T1000 (cell line): ENCODE measurements at places on chromosomes 5 and 9.

- no peak for DNase-seq
These were observed 1.7 kb upstream of the DPH7 start for GRCh38 chr9:137580209-137580953.

- no peak for DNase-seq
These were observed 1.6 kb downstream of the B4GALT1 start for GRCh38 chr9:33165263-33166151.

- DNase-seq, result no peak
These were observed 11.8 kb downstream of the C5orf63 start for GRCh38 chr5:127061537-127061936.

DNA sequence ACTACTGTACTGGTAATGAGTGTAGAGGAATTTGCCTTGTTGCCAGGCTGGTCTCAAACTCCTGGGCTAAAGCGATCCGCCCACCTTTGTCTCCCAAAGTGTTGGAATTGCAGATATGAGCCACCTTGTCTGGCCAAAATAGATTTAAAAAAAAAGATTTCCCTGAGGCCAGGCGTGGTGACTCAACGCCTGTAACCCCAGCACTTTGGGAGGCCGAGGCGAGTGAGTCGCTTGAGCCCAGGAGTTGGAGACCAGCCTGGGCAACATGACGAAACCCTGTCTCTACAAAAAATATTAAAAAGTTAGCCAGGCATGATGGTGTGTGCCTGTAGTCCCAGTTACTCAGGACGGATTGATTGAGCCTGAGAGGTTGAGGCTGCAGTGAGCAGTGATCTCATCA is 62.5 kb downstream of the IPO11 start:
- DNase-seq, result peak; percentile 23

DNA sequence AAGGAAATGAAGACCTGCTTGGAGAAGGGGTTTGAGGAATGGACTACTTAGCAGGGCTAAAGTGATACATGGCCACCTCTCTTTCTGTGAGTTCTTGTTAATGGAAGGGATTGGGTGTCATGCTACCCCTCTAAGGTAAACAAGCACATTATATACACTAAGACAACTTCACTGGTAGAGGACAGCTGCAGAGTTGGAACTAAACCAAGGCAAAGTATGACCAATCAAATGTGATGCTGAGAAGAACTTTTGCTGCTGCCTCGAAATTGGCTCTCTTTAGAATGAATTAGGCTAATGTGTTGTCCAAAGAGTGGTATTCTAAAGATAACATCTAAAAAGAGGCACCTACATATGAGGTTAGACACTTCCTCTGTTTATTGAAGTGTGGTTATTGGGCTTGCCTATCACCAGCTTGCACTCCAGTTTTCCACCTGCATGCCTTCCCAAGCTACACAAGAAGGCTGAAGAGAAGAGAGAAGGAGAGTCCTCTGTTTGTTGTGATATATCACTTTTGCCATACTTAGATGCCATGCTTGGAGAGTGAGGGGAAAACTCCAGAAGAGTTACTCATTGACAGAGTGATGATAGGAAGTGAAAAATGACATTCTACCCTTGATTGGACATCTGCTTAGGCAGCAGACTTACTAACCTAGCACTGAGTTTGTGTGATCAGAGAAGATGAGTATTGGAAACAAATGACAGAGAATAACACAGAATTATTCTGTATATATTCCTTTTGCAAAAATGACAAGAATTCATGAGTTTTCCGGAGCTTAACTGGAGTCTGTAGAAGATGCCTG is 536.1 kb downstream of the ZNF608 start:
- no peak for DNase-seq

- no peak for DNase-seq
These were observed 336.5 kb downstream of the EBF1 start for GRCh38 chr5:158763217-158763616.

- no peak for DNase-seq
These were observed 50.7 kb upstream of the UBAC1 start for GRCh38 chr9:136011703-136012496.

DNA sequence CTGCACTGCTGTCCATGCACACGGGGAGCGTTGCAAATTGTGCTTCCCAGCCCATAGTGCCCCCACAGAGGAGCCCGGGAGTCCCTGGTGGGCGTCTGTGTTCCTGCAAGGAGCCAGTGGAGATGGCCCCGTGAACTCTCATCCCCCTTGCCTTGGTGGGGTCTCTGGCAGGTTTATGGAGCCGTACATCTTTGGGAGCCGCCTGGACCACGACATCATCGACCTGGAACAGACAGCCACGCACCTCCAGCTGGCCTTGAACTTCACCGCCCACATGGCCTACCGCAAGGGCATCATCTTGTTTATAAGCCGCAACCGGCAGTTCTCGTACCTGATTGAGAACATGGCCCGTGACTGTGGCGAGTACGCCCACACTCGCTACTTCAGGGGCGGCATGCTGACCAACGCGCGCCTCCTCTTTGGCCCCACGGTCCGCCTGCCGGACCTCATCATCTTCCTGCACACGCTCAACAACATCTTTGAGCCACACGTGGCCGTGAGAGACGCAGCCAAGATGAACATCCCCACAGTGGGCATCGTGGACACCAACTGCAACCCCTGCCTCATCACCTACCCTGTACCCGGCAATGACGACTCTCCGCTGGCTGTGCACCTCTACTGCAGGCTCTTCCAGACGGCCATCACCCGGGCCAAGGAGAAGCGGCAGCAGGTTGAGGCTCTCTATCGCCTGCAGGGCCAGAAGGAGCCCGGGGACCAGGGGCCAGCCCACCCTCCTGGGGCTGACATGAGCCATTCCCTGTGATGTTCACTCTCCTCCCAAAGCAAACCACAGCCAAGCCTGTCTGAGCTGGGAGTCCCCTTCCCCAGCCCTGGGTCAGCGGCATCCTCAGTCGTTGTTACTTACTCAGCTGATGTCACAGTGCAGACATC is 3.1 kb downstream of the MRPS2 start:
- DNase-seq, result no peak

- DNase-seq, result no peak
These were observed 93.7 kb downstream of the ENC1 start for GRCh38 chr5:74546796-74547195.

- no peak for DNase-seq
These were observed 830 bp downstream of the ADAMTSL1 start for GRCh38 chr9:18474783-18475182.

- DNase-seq, result peak; percentile 2
These were observed 12.1 kb downstream of the TMEM245 start for GRCh38 chr9:109107402-109108240.

DNA sequence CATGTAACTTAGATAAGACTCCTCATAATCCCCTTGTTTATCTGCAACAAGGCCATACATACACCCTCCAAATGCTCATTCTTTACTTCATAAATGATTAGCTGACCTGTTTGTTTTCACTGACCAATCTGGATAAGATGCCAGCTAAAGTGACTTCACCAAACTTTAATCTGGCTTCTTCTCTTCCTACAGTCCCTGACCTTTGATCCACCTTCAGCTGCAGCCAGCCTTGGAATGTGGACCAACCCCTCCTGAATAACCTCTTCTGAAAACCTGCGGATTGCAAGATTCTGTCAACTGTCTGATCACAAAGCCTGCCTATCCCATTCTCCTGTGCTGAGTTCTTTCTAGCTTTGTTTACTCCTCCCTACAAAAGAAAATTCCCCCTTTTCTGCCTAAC is 476.8 kb downstream of the LRRC70 start:
- no peak for DNase-seq

GRCh38 chr5:133427121-133427777 is 185.1 kb downstream of the FSTL4 start:
- DNase-seq, result no peak

- DNase-seq, result no peak
These were observed 130.5 kb downstream of the ELAVL2 start for GRCh38 chr9:23695572-23695971.

GRCh38 chr9:116986015-116986414 is 298.9 kb downstream of the TRIM32 start:
- no peak for DNase-seq

DNA sequence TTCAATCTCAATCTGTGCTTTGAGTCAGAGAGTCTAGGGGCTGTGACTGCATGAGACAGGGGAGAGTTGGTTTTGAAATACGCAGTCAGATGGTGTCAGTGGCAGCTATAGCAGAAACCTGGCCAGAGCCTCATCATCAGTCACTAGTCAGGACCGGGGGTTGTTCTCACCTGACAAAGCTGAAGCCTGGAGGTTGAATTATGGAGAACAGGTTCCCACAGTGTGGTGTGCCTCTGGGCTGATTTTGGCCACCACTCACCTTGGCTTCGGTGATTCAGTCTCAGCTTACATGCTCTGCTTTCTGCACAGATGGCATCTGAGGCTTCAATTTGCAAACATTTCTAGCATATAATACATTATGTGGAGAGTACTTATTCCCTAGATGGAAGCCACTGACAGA is 387.3 kb downstream of the YTHDC2 start:
- no peak for DNase-seq

- no peak for DNase-seq
These were observed 621 bp upstream of the GCNT4 start for GRCh38 chr5:75053054-75053303.

DNA sequence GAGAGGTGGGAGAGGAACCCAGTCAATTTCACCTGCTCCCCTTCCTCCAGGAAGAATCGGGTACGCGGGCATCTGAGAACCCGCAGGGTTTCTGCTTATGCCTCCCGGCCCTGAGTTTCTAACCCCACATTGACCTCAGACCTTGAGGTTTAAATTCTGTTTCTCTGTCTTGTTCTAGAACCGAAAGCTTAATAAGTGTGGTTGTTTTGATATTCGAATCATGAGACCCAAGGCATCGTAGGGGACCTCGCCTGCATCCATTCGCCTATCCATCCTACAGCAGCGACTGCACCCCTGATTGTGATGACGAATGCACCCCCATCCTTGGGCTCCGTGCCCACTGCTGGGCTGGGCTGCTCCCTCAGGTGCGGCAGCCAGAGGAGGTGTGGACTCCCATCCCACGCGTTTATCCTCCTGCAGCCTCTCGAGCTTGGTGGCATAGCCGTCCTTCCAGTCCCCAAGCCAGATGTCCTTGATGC is 80.8 kb upstream of the IER5L start:
- DNase-seq, result no peak

DNA sequence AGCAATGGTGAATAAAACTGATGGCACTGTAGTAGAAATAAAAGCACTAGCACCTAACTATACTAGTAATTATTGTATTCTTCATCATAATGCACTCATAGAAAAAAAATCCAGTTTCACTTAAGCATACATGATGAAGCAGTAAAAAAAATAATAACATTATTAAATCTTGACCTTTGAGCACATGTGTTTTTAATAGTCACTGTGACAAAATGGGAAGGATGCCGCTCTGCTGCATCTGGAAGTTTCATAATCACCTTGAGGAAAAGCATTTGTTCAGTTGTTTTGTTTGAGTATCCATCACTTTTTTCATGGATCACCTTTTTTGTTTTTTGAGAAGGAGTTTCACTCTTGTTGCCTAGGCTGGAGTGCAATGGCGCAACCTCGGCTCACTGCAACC is 13.2 kb downstream of the OR2K2 start:
- DNase-seq, result no peak

DNA sequence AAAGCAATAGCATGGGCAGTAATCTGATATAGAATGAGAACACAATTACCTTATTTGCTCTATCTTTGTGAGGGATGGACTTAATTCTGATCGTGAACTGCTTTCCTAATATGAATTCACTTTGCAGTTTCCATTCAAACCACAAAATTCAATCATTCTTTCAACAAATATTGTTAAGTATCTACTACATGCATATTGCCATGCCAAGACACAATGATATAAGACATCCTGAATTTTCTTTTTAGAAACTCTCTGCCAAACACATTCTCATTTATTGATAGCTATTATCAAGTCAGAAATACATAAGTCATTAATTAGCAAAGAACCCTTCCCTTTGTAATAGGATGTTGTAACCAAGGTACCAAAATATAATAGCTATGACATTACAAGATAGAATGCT is 121.6 kb upstream of the TARS1 start:
- DNase-seq, result no peak

DNA sequence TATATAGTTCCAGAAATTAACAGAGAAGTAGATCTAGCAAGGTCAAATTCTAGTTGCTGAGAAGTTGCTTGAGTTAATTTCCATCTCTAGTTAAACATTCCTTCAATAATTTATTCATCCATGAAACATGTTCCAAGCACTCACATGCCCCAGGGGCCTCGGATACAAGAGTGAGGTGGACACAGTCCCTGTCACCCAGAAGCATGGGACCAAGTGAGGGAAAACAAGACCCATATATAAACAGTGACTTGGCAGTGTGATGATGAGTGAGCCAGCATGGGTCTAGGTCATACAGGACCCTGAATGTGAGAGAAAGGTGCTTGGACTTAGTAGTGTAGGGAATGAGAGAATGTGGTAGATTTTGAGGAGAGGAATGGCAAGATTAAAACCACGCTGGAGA is 216.9 kb downstream of the TTLL11 start:
- peak; percentile 36 for DNase-seq

GRCh38 chr9:2676466-2676865 is 40.8 kb upstream of the KCNV2 start:
- DNase-seq, result no peak

GRCh38 chr5:124952079-124952478 is 205.6 kb upstream of the ZNF608 start:
- no peak for DNase-seq

GRCh38 chr9:133727876-133728441 is 10.2 kb downstream of the SARDH start:
- no peak for DNase-seq

GRCh38 chr5:17766031-17766430 is 131.8 kb downstream of the TAF11L14 start:
- no peak for DNase-seq

GRCh38 chr9:105098370-105098769 is 146.1 kb upstream of the SLC44A1 start:
- no peak for DNase-seq

DNA sequence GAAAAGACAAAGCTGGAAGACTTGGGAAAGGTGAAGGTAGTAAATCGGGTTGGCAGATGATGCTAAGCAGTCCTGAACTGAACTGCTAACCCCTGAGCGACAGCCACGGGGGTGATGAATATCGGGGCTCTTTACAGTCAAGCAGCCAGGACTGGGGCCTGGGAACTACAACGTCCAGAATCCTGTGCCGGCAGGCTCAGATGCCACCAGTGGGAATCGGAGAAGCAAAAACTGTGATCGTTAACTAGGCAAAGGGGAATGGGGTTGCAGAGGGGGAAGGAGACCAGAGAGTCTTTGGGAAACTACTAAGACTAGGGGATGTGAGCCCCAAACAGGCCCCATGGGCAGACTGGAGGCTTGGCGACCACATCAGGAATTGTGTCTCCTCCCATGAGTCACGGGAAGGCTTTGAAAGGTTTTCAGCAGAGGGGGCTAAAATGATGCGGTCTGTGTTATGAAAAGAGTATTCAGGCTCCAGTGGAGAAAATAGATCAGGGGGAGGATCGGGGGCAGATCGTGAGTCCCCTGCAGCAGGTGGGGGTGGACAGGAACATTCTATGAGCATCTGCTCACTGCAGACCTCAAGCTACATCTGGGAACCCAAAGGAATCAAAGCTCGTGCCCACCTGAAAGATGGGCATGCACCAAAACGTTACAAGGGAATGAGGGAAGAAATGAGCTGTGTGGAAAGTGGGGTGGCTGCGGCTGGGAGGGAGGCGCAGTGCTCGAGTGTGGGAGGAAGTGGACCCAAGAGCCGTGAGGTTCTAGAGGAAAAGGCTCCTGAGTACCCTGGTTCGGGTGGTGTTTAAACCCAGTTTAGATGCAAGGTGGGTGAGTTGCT is 53.8 kb downstream of the HRH2 start:
- no peak for DNase-seq
